ENCODE measurements at places on chromosomes 11 and 22.

DNA sequence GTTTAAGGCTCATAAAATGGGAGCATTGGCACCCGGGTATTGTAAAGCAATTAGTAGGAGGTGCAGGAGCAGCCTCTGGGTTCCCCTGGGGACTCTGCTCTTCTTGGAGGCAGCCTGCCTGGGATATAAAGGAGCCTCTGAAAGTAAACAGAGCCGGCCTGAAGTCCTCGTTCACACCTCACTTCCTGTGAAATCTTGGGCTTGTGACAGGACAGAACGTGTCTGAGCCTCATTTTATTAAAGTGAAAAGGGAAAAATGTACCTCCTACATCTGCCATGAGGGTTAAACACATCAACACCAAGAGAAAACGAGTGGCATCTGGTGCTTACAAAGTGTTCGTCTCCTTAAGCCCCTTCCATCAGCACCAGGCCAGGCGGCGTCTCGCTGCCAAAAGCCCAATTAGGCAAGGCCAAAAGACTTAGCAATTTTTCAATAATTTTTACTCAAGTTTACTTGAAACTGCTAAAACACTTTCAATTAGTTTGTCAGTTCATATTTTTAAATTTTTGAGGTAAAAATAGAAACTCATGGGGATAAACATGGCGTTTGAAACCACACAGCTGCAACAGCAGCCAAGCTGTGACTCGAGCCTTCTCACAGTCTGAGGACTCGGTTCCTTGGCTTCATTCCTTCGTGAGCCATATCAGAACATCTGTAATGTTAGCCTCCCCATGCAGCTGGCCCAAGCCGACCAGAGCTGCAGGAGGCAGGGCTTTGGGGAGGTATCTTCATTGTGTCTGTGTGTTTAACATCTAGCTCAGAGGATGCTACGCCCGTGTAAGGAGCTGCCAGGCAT, 33.6 kb downstream of the MAP6 start:
- no peaks in the 10 kb centered on the region for H3K27me3 ChIP-seq
- peaks cover 28% of the 10 kb centered on the region for H3K4me1 ChIP-seq
- no peak overlapping the region for H3K4me3 ChIP-seq
- DNase-seq, result peak; percentile 23

DNA sequence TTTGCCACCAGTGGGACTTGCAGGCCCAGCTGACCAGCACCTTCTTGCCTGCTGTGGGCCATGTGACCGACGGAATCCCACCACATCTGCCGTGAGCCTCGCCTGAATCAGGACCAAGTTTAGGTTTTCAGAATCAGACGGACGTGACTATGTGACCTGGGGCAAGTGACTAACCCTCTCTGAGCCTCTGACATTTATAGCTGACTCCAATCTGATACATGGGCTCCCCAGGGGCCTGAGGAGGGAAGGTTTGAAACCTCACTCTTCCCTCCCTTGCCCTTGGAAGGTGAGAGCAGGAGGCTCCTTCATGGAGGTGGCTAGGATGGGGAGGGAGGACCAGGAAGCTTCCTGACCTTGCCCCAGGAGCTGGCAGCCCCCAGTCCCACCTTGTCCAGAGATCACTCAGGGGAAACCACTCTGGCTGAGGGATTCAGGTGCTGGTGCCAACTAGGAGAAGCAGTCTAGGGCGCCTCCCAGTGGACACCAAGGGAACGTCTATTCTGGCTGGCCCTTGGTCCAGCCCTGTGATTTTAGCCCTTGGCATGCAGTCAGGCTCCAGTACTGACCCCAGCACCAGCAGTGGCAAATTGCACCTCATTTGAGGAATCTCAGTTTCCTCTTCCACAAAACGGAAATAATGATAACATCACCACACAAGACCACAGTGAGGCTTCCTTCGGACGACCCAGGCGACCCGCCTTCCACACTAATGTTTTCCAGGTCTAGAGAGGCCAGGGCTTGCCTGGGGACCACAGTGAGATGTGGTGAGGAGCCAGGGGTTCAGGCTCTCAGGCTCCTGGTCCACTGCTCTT, 47.2 kb upstream of the SYT7 start:
- no peaks in the 10 kb centered on the region for H3K36me3 ChIP-seq
- H3K4me1 ChIP-seq, result peaks cover 27% of the 10 kb centered on the region

- H3K36me3 ChIP-seq, result no peaks in the 10 kb centered on the region
- peaks cover 82% of the 10 kb centered on the region for H3K27me3 ChIP-seq
- H3K4me1 ChIP-seq, result peaks cover 11% of the 10 kb centered on the region
- DNase-seq, result no peak
Observed at GRCh38 chr11:367956-368413, 1.3 kb upstream of the B4GALNT4 start.

DNA sequence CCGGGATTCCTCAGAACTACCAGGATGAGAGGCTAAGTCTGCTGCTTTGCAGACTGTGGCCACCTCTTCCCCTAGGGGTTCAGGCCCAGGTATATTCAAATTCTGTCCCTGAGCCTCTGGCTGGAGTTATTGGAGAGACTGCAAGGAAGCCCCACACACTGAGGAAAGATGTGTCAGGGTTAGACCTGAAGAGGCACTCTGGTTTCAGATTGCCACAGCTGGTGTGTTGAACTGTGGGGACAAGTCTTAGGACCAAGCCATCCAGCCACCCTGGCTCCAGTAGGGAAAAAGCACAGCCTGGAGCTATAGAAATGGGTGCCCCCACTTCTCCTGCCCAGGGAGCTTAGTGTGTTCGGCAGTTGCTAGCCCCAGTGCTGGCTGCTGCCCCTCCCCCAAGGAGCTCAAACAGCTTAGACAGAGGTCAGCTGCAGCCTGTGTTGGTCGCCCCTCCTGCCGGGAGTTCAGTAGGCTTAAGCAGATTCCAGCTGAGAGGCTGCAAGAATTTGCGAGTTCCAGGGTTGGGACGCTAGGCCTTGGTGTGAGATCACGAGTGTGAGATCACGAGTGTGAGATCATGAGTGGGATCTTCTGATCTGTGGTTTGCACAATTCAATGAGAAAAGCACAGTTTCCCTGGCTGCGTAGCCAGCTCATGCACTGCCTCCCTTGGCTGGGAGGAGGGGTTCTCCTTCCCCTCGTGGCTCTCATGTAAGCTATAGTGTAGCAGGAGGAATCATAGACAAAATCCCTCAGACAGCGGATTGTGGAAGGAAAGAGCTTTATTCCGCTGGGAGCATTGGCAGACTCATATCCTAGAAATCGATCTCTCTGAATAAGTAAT, 552.1 kb upstream of the CHORDC1 start:
- no peak overlapping the region for H3K27ac ChIP-seq
- no peaks in the 10 kb centered on the region for H3K27me3 ChIP-seq
- no peak for DNase-seq
- H3K4me1 ChIP-seq, result no peaks in the 10 kb centered on the region

GRCh38 chr11:118156531-118157185, 4.0 kb upstream of the SCN4B start:
- no peak for DNase-seq
- no peak overlapping the region for H3K27ac ChIP-seq
- H3K36me3 ChIP-seq, result no peaks in the 10 kb centered on the region
- peaks cover 53% of the 10 kb centered on the region for H3K27me3 ChIP-seq

DNA sequence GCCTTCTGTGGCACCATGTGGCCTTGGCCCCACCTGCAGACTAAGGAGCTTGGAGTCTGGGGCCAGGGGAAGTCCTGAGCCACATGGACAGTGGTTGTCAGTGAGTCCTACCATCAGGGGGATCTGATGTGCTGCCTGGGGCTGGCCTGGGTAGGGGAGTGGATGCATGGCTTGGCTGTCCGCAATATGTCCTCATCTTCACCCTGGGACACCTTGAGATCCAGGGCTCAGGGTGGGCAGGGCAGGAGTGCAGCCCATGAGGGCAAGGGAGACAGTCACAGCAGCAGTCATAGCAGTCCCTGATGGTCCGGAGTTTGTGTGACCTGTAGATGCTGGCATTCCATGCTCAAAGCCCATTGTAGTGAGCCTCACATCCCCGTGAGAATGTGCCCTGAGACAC, 256.8 kb upstream of the B3GAT1 start:
- H3K36me3 ChIP-seq, result no peaks in the 10 kb centered on the region
- no peak for DNase-seq
- no peaks in the 10 kb centered on the region for H3K4me1 ChIP-seq
- H3K27me3 ChIP-seq, result peaks cover 65% of the 10 kb centered on the region

DNA sequence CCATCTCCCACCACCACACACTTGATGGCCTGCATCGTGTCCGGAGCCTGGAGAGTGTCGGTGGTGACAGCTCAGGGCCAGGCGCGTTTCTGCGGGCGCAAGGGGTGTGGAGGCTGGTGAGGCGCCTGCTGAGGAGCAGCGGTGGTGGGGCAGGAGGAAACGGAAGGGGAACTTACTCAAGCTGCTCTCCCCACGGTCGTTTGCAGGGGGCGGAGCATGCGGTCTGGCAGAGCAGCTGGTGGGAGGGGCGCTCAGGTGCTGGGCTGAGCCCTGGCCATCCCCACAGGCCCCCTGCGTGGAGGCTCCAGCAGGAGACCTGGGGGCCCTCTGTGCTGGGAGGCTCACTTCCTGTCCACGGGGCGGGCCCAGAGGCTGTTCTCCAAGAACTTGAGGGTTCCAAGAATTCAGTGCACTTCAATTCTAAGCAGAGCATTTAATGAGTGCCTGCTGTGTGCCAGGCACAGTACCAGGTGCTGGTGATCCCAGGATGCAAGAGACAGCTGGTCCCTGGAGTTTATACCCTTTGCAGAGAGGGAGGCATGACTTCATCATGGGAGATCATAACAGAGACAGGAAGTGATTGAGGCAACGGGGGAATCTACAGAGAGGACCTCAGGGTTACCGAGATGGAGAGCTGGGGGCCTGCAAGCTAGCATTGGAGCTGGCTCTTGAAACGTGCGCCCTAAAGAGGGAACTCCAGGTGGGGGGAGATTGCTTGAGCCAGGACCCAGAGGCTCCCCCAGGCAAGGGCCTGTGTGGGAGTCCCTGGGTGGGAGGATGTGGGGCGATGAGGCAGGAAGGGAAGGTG, at the start of gene RAC2:
Gene RAC2, minus strand, starts transcription at position 156 of the 808 bp plus-strand sequence. Its CDS starts 121 bp downstream, at position 35.
- H3K27ac ChIP-seq, result peak within 1 kb of the TSS; percentile 23
- peaks cover 66% of the 10 kb centered on the region for H3K27me3 ChIP-seq
- H3K4me3 ChIP-seq, result peak within 1 kb of the TSS; percentile 47

DNA sequence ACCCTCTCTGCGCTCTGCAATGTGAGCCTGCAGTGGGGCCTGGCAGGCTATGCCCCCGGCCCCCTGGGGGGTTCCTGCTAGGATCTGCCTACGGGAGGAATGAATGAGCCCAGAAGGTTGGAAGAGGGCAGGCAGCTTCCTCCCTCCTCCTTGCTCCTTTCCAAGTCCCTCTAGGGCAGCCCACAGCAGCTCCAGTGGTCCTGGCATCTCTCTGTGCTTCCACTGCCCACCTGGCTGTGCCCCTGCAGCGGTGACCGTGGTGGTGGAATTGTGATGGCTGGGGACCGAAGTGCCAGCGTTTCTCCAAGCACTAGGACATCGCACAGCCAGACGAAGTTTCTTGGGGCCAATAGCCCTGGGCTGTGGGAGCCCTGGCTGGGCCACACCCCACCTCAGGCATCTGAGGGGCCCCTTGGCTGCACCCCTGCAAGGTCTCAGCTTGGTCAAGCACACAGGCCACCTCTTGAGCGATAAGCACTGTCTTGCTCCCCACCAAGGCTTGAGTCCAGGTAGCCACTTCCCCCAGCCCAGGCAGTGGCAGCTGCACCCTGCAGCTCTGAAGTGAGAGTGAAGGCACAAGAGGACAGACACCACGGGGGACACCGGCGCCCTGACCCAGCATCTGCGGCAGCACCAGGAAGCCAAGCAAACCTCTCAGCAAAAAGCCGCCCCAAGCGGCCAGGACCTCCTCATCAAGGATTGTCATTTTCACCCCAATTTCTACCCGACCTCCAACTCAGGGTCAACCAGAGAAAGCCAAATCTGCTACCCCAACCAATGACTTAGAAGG, 346.3 kb downstream of the CTTN start:
- no peak for DNase-seq
- H3K4me1 ChIP-seq, result no peaks in the 10 kb centered on the region
- H3K4me3 ChIP-seq, result no peak overlapping the region
- no peak overlapping the region for H3K27ac ChIP-seq
- peaks cover 96% of the 10 kb centered on the region for H3K27me3 ChIP-seq
- H3K36me3 ChIP-seq, result no peaks in the 10 kb centered on the region

DNA sequence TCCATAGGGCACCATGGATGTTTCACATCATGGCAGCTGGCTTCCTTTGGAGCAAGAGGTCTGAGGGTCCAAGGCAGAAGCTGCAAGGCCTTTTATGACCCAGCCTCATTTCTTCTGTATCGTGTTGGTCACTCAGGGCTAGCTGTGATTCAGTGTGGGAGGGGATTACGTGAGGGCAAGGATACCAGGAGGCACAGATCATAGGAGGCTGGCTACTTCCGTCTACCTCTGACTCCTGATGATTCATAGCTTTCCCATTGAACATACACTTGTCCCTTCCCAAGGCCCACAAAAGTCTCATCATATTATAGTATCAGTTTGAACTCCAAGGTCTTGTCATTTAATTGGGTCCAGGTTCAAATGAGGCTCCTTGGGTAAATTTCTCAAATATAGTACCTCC, 135.3 kb upstream of the ZBED5 start:
- no peak for DNase-seq
- H3K27me3 ChIP-seq, result peaks cover 9% of the 10 kb centered on the region
- H3K4me1 ChIP-seq, result no peaks in the 10 kb centered on the region
- H3K4me3 ChIP-seq, result no peak overlapping the region
- no peaks in the 10 kb centered on the region for H3K36me3 ChIP-seq
- no peak overlapping the region for H3K27ac ChIP-seq

DNA sequence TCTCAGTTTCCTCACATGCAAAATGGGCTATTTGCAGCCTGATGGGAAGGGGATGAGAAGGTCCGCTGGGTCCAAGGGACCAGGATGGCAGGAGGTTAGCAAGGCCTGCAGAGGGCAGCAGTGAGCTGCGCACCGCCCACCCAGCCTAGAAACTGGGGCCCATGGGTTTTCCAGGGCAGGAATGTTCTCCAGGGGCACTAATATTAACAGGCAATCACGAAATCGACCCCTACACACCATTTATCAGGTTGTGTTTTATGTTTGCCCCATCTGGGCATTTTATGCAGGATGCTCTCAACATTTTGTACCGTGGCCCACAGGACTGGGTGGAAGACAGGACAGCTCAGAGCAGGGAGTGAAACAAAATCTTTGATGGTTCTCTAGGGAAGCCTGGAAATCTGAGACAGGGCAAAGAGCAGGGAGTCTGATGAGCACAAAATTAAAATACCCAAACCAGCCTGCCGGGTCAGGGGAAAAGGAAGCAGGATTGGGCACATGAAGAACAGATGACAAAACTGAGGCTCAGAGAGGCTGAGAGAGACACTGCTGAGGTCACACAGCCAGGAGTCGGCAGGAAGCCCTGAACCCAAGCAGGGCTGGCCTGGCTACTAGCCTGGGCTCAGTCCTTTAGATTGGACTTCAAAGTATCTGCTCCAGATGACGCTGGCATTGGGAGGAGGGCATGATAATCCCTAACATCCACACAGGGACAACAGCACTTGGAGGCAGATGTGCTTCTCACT, 1.6 kb upstream of the BCR start:
- peak overlapping the region; percentile 76 for H3K27ac ChIP-seq
- no peaks in the 10 kb centered on the region for H3K36me3 ChIP-seq

GRCh38 chr11:36367806-36368680, 72.0 kb downstream of the PRR5L start:
- H3K4me3 ChIP-seq, result no peak overlapping the region
- no peaks in the 10 kb centered on the region for H3K4me1 ChIP-seq

All from left ventricle myocardium inferior (tissue), 1 donor.